ENCODE measurements at places on chromosomes 12 and 14.

DNA sequence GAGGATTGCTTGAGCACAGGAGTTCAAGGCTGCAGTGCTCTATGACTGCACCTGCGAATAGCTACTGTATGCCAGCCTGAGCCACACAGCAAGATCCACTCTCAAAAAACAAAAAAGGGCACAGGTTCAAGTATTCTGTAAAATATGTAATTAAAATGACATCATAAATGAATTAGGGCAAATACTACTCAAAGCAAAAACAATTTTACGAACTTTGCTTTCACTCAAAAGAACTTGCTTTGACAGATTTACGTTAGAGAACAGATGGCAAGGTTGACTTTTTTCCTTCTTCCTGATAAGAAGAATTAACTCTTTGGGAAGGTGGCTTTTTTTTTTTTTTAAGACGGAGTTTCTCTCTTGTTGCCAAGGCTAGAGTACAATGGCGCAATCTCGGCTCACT, 44.0 kb upstream of the EAPP start:
- no peak for DNase-seq

DNA sequence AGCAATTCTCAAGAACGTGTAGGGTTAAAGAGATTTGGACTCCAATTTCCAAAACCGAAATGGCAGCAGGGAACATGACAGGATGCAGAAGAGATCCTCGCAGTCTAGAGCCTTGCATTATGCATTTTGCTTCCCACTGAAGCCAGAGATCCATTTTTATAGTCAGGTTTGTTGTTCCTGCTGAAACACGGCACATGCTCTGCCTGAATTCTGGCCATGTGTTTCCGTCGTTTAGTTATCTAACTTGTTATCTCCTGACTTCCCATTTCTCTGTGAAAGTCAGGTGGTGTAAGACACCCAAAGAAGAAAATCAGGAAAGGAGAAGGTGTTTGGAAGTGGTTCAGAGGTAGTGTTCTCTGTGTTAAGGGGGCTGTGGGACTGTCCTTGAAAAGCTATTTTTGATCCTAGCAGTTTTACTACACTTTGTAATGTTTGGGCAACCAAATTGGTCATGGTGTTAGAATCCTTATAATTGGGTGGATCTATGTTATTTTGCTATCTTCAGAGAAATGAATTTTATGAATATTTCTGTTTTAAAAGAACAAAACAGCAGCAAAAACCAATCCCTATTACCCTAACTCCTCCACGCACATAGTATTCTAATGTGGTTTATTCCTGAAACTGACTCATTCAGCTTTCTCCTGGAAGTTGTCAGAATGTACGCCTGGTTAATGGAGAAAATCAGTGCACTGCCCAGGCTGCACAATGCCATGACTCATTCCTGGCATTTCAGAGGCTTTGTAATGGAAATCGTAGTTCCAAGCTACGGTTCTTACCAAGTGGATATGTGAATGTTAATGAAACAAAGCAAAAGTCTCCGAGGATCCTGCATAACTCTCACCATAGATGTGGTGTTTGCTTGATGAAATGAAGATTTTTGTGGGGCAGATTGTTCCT, 110.1 kb downstream of the SAMD4A start:
- peak; percentile 33 for DNase-seq

DNA sequence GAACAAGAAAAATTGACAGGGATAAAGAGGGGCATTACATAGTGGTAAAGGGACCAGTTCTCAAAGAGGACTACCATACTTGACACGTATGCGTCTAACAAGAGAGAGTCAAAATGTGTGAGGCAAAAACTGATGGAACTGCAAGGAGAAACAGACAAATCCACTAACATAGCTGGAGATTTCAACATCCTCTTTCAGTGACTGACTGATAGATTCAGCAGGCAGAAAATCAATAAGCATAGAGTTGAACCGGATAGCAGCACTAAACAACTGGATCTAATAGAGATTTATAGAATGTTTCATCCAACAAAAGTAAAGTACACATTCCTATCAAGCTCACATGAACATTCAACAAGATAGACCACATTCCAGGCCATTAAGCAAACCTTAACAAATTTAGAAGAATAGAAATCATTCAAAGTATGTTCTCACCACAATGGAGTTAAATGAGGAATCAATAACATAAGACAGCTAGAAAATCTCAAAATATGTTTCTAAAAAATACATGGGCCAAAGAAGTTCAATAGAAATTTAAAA, 16.1 kb upstream of the CRACR2A start:
- DNase-seq: no peak

DNA sequence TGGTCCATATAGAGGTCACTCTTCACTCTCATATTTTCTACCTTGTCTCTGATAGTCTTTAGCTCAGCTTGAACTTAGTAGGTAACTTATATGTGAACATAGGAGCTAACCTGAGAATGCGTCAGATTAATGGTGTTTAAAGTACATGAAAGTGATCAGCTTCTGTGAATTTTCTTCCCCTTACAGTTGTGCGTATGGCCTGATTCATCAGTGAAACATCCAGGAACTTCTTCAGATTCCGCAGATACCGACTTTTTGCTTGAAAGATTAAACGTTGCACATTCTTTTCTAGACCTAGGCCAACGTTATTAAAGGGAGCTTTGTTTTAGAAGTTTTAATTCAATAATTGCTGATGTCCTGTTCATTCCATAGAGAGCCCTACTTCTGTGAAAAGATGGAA, 1945.1 kb upstream of the SEL1L start:
- DNase-seq: no peak

GRCh38 chr12:120903412-120904196, 554 bp downstream of the SPPL3 start:
- DNase-seq: peak; percentile 24

- DNase-seq: no peak
Measured at GRCh38 chr14:57974896-57975295, 109.0 kb upstream of the SLC35F4 start.

GRCh38 chr14:70113211-70113610, 75.5 kb downstream of the SLC8A3 start:
- no peak for DNase-seq

DNA sequence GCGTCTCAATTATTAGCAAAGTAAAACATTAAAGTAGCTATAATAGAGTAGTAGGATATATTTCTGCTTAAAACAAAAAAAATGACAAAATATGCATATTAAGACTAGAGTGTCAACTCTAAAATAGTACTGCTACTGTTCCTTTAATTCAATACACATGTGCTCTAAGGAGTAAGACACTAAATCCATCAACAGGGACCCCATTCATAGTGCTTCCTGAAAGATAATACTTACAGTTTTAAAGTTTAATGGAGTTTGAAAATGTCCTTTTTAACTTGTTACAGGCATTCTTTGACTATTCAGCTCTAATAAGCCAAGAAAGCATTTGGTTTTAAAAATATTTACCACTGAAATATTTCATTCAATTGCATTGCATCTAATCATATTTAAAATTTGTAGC, 145.2 kb downstream of the ADAMTS20 start:
- DNase-seq: no peak

GRCh38 chr12:26056335-26056734, 68.5 kb downstream of the BHLHE41 start:
- no peak for DNase-seq

DNA sequence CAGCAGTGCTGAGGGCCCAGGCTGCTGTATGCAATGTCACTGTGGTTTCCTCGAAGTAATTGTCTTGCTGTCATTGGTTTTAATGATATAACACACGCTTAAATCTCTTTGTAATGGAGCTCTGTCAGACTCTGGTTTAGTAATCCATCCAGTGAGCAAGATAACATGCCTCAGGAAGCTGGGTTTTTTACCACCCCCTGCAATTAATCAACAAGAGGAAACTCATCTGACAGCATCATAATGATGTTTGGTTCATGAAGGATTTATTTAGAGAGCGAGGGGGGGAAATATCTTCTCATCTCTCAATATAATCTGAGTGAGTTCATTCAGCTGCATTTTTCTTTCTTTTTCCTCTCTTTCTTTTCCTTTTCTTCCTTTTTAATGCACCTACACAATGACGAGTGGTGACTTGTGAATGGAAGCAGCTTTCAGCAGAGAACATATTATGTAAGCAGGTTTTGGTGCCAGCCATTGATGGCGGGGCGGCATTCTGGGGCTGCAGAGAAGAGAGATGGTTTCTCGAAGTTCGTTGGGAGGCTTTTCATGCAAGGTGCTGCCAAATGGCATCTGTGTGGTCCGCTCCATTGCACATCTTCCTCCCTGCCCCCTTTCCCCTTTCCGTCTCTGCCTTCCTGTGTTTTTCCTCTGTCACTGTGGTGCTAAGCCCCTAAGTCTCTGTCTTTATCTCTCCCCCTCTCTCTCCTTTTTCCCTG, 6.7 kb downstream of the RPH3A start:
- no peak for DNase-seq

DNA sequence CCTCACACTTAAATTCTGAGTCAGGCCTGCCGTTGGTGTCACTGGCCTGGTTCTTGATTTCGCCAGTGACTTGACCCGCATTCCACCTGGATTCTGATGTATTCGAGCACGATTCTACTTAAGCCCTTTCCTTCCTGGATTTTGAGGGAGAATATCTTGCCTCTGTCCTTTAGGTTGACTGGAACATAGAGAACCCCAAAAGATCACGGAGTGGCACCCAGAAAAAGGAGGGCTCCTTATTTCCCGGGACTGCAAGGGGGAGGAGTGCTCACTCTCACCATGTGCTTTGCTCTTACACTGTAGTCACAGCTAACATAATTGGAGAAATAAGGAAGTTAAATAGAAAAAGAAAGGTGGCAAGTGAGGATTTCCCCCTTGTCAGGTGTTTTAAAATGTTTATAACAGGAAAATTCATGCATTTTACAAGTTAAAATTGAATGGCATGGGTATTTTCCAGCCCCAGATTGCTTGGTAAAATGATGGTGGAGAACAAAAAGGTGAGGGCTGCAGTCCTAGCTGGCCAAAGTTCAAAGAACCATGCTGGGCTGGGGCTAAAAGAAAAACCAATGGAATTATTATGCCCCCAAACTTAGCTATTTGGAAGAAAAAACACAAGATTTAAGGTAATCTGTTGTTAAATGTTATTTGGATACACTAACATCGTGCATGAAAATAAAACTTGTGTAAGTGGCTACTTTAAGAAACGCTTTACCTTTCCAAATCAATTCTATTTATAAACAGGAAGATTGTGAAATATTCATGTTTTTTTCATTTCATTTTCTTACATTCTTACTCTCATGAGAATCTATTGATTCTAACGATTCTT, 8.9 kb downstream of the FOXA1 start:
- no peak for DNase-seq

- no peak for DNase-seq
Measured at GRCh38 chr14:89368490-89369477, 48.2 kb downstream of the FOXN3 start.

DNA sequence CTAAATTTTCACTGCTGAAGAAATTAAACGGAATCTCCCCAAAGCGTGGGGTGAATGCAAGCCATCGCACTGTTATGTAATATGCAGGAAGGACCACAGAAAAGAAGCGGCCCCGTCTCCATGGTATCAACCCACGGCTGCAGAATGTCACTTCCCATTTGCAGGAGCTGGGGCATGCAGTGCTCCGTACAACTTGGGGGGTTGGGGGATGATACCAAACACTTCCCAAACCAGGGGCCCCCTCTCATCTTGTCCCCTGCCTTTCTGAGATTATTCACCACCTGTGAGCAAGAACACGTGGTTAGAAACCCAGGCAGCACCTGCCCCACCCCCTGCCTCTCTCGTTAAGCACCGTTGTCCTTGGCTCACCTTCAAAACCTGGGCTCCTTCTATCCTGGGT, 505.1 kb upstream of the TMEM132C start:
- peak; percentile 69 for DNase-seq

DNA sequence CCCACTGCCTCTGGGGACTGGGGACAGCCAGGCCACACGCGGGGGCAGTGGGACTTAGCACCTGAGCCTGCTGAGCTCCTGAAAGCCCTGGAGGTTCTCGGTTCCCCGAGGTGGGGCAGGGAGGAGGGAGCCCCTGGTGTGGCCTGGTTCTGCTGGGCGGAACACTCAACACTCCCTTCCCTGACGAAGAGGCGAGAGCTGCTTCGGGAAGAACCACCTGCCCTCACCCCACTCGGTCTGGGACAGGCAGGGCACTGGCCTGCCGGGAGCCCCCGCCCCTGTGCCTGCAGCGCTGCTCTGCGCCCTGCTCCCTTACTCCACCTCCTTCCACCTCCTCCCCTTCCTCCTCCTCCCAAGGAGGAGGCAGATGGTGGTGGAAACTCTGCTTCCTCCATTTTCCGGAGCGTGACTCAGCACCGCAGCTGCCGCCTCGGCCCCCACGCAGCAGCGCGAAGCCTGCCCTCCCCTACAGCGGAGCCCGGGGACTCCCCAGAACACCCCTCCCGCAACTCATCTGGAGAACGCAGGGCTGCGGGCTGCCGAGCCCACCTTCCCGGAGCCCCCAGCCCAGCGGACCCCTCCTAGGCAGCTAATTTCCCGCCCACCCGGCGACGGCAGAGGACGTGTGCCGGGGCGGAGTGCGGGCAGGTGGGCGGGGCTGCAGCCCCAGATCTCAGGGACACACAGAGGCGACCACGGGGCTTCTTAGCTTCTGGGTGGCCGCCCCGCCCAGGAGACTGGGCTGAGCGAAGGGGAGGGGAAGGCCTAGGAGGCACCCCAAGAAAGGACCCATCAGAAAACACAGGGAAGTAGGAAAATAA, 11.7 kb upstream of the INF2 start:
- DNase-seq: peak; percentile 79

GRCh38 chr12:1962051-1963020, 41.9 kb downstream of the DCP1B start:
- DNase-seq: no peak

DNA sequence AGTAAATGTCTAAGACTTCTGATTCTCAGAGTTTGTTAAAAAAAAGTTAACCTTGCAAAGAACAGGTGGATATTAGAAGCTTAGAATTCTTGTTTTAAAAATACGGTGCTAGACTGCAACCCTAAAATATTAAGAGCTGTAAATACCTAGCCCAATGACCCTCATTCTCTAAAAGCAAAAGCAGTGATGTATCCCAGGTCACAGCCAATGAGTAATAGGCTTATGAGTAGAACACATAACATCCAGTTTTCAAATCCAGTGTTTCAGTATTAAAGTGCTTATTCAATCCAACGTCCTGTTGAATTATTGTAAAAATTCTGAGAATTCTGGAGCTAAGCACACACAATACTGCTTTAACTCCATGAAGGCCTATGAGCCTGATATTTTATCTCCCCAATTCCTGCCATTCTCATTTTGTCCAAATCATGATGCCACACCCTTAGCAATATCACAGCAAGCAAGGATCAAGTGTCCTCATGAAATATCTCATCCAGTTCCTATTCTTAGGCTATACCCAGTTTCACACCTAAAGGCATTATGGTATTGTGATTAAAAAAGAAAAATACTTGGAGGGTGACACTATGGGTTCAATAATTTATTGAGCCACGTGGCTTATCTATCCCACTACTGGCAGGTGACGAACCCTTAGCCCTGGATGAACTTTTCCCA, 15.3 kb upstream of the ARID4A start:
- DNase-seq: no peak

- DNase-seq: no peak
Measured at GRCh38 chr12:63944586-63945228, 100.2 kb downstream of the SRGAP1 start.

DNA sequence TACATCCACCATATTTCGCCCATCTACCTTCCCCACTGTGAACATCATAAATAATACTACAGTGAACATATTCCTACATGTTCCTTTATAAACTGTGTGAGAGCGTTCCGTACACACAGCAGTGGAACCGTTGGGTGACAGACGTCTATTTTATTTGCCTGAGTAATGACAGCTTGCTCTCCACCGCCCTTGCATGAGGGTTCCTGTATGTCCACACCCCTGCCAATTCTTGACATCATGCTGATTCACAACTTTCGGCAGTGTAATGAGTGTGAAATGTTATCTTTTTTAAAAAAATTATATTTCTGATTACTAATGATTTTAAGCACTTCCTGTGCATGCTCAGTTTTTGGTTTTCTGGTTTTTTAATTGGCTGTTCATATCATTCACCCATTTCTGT, 4.3 kb upstream of the RAD52 start:
- no peak for DNase-seq

- DNase-seq: no peak
Measured at GRCh38 chr12:114693059-114693531, 9.1 kb upstream of the TBX3 start.

Data from occipital lobe (tissue), 3 donors.